ENCODE measurements at places on chromosomes 6 and 20.

DNA sequence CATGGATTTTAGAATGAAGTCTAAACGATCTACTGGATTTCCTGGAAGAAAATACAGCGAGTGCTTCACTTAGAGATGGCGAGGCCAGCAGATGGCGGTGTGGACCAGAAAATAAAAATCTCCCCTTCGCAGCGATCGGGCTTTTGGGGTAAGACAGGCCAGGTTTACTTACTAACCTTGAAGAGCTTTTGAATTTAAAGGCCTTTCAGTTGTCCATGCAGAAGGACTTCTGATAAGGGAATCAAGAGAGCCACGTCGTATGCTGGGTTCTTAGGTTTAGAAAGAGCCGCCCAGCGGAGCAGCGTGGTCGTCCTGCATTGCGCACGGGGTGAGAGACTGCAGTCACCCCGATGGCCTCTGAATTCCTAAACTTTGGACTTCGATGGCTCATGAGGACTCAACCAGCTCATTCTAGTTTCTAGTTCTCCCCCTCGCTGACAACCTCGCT, 125.2 kb upstream of the RALGAPA2 start:
- H3K4me3 ChIP-seq: peak overlapping the region; percentile 37
- no peaks in the 10 kb centered on the region for H3K27me3 ChIP-seq
- H3K36me3 ChIP-seq: no peaks in the 10 kb centered on the region
- no peak overlapping the region for H3K27ac ChIP-seq
- no peak for DNase-seq

GRCh38 chr6:121573481-121573880, 138.0 kb downstream of the GJA1 start:
- H3K36me3 ChIP-seq: no peaks in the 10 kb centered on the region
- H3K27me3 ChIP-seq: no peaks in the 10 kb centered on the region
- DNase-seq: no peak
- no peak overlapping the region for H3K4me3 ChIP-seq
- H3K27ac ChIP-seq: no peak overlapping the region
- H3K4me1 ChIP-seq: no peaks in the 10 kb centered on the region

GRCh38 chr6:151551223-151551857, 57.5 kb downstream of the CCDC170 start:
- no peaks in the 10 kb centered on the region for H3K27me3 ChIP-seq
- H3K4me3 ChIP-seq: no peak overlapping the region
- DNase-seq: no peak
- no peaks in the 10 kb centered on the region for H3K36me3 ChIP-seq
- no peaks in the 10 kb centered on the region for H3K4me1 ChIP-seq

- no peak for DNase-seq
- H3K27me3 ChIP-seq: no peaks in the 10 kb centered on the region
- no peaks in the 10 kb centered on the region for H3K4me1 ChIP-seq
- H3K36me3 ChIP-seq: no peaks in the 10 kb centered on the region
- no peak overlapping the region for H3K4me3 ChIP-seq
- H3K27ac ChIP-seq: no peak overlapping the region
These were observed 66.1 kb downstream of the ADGB start for GRCh38 chr6:146664871-146665360.

GRCh38 chr6:163708466-163708865, 293.9 kb downstream of the QKI start:
- H3K27ac ChIP-seq: no peak overlapping the region
- DNase-seq: no peak
- H3K27me3 ChIP-seq: peaks cover 2% of the 10 kb centered on the region
- no peak overlapping the region for H3K4me3 ChIP-seq
- no peaks in the 10 kb centered on the region for H3K4me1 ChIP-seq

DNA sequence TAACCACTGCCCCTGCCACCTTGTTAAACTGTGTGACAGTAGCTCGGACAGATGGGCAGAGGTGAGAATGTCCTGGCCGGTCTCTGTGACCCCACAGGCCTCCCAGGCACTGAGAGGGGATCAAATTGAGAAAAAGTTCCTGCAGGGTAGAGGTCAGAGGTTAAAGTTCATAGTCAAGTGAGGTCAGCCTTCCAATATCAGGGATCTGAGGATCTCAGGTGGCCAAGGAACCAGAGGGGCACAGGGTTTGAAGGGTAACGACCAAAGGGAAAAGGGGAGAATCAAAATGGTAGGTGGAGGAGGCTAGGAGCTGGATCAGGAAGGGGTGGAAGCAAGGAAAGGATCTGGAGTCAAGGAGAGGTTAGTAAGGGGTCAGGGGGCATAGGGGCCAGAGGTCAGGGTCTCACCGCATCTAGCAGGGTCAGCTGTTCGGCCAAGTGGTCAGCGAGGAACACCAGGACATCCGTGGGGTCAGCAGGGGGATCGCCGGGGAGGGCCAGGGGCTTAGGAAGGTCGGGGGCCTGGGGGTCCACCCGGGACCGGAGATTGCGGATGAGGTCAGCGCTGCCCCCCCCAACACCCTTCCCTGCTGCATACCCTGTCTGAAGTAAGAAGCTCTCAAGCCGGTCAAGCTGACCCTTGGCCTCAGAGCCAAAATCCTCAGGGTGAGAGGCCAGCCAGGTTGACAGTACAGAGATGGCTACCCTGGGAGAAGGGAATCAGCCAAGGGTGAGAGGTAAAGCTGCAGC, 2.9 kb downstream of the RGL2 start:
- DNase-seq: no peak
- H3K36me3 ChIP-seq: peaks cover 4% of the 10 kb centered on the region
- no peaks in the 10 kb centered on the region for H3K27me3 ChIP-seq
- peaks cover 13% of the 10 kb centered on the region for H3K4me1 ChIP-seq
- H3K4me3 ChIP-seq: no peak overlapping the region
- no peak overlapping the region for H3K27ac ChIP-seq

- no peak overlapping the region for H3K4me3 ChIP-seq
- 0 out of 2 replicates have a peak, but pooled peaks cover 2% of the 10 kb centered on the region for H3K4me1 ChIP-seq
- H3K27ac ChIP-seq: no peak overlapping the region
- no peaks in the 10 kb centered on the region for H3K27me3 ChIP-seq
- no peak for DNase-seq
These were observed 6.0 kb upstream of the LATS1 start for GRCh38 chr6:149723771-149724417.

- no peak overlapping the region for H3K27ac ChIP-seq
- H3K4me3 ChIP-seq: no peak overlapping the region
- peak; percentile 28 for DNase-seq
- peaks cover 3% of the 10 kb centered on the region for H3K4me1 ChIP-seq
- no peaks in the 10 kb centered on the region for H3K27me3 ChIP-seq
These were observed 18.4 kb upstream of the AKAP7 start for GRCh38 chr6:131116755-131117360.

- no peaks in the 10 kb centered on the region for H3K36me3 ChIP-seq
- H3K27me3 ChIP-seq: peaks cover 13% of the 10 kb centered on the region
- no peak for DNase-seq
- H3K27ac ChIP-seq: no peak within 1 kb of the TSS
- no peaks in the 10 kb centered on the region for H3K4me1 ChIP-seq
These were observed at the start of gene TRIM15 for GRCh38 chr6:30163090-30163917. TSS of gene TRIM15 (plus strand) at chr6:30163546. CDS start at chr6:30163685, 139 bp downstream.

DNA sequence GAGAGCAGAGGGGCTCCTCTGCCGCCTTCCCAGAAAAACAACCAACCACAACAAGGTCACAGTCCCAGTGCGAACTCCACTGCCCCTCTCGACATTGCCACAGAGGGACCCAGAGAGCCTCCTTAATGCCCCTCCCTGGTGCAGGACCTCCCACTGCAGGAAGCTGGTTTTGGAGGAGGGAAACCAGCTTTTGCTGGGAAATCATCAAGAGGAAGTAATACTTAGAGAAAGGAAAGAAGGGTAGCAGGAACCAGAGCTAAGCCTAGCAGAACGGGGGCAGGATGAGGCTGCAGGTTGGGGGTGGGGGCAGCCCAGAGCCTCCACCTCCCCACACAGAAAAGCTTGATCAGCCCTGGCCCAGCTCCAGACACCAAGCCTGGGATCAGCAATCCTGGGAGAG, 37.7 kb upstream of the SIRPA start:
- no peaks in the 10 kb centered on the region for H3K36me3 ChIP-seq
- no peak overlapping the region for H3K4me3 ChIP-seq
- no peak overlapping the region for H3K27ac ChIP-seq
- no peaks in the 10 kb centered on the region for H3K4me1 ChIP-seq
- no peak for DNase-seq

GRCh38 chr6:164532198-164533044, 777.0 kb downstream of the C6orf118 start:
- H3K4me1 ChIP-seq: no peaks in the 10 kb centered on the region
- H3K36me3 ChIP-seq: no peaks in the 10 kb centered on the region

DNA sequence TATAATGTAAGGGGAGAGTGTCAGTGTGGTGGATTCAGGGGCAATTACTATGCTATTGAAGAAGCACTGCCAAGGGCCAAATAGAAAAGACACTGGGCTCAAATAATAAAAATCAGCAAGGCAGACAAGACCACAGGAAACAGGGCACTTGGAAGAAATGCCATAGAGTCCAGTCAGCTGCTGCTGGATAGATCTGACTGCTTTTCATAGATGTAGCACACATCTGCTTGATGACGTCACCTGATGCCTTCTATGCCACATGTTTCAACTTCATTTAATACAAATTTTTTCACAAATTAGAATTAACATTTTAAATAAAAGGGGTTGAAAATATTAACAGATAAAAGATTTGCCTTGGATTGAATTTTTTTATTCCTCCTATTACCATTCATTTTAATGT, 23.9 kb upstream of the AHI1 start:
- H3K36me3 ChIP-seq: no peaks in the 10 kb centered on the region
- no peak overlapping the region for H3K27ac ChIP-seq

DNA sequence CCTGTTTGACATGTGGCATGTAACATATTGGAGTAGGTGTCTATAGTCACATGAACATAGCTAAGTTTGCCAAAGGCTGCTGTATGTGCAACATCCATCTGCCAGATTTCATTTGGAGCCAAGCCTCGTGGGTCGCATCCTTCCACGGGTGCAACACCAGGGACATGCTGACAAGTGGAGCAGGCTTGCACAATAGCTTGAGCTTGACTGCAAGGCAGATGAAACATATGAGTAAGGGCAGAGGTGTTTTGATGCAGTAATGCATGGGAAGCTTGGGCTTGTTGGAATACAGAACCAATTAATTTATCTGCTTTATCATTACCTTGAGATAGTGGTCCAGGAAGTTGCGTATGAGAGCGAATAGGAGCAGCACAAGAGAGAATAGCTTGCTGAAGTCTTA, 74.1 kb upstream of the BTN3A2 start:
- no peak for DNase-seq
- H3K27ac ChIP-seq: no peak overlapping the region
- no peaks in the 10 kb centered on the region for H3K27me3 ChIP-seq
- H3K4me1 ChIP-seq: no peaks in the 10 kb centered on the region
- no peak overlapping the region for H3K4me3 ChIP-seq

- no peak overlapping the region for H3K4me3 ChIP-seq
- H3K27ac ChIP-seq: no peak overlapping the region
- H3K4me1 ChIP-seq: no peaks in the 10 kb centered on the region
- no peak for DNase-seq
- H3K27me3 ChIP-seq: no peaks in the 10 kb centered on the region
These were observed 16.7 kb upstream of the PI3 start for GRCh38 chr20:45157962-45158361.

DNA sequence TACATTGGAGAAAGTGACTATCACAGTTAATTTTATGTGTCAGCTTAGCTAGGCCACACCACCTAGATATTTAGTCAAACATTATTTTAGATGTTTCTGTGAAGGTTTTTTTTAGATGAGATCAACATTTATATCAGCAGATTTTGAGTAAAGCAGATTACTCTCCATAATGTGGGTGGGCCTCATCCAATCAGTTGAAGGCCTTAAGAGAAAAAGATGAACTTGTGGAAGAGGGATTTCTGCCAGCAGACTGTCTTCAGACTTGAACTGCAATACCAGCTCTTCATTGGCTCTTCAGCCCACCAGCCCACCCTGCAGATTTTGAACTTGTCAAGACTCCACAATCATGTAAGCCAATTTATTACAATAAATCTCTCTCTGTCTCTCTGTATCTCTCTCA, 25.1 kb upstream of the FBXO30 start:
- H3K4me1 ChIP-seq: no peaks in the 10 kb centered on the region
- no peaks in the 10 kb centered on the region for H3K27me3 ChIP-seq
- no peak overlapping the region for H3K4me3 ChIP-seq
- no peak for DNase-seq
- H3K36me3 ChIP-seq: no peaks in the 10 kb centered on the region

GRCh38 chr20:54078296-54078984, 8.0 kb upstream of the BCAS1 start:
- peaks cover 9% of the 10 kb centered on the region for H3K4me1 ChIP-seq
- no peaks in the 10 kb centered on the region for H3K36me3 ChIP-seq
- DNase-seq: no peak
- H3K27me3 ChIP-seq: no peaks in the 10 kb centered on the region

- H3K4me1 ChIP-seq: no peaks in the 10 kb centered on the region
- no peaks in the 10 kb centered on the region for H3K27me3 ChIP-seq
- DNase-seq: no peak
- no peaks in the 10 kb centered on the region for H3K36me3 ChIP-seq
- H3K27ac ChIP-seq: no peak overlapping the region
These were observed 11.3 kb upstream of the CEP43 start for GRCh38 chr6:166987930-166988329.

DNA sequence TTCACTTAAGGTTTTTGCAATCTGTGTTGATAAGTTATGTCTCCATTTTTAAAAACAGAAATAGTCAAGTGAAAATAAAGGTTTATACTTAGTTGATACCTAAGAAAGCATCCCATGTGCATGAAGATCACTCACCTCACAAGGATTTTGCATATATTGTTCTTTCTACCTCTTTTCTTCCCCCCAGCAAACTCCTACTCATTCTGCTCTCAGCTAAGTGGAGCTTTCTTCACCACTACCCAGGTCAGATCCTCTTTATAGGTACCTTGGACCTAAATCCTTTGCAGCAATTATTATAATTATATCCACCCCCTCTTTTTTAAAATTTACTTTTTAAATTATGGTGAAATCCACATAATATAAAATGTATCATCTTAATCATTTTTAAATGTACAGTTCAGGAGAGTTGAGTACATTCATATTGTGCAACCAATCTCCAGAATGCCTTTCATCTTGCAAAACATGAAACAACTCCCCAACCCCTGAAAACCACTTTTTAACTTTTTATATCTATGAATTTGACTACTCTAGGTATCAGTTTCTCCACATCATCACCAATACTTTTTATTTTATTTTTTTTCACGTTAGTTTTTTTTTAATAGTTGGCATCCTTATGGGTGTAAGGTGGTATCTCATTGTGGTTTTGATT, 9.3 kb upstream of the BACH2 start:
- no peaks in the 10 kb centered on the region for H3K4me1 ChIP-seq
- no peak overlapping the region for H3K27ac ChIP-seq
- H3K4me3 ChIP-seq: no peak overlapping the region
- H3K36me3 ChIP-seq: no peaks in the 10 kb centered on the region
- H3K27me3 ChIP-seq: no peaks in the 10 kb centered on the region

GRCh38 chr20:9808166-9808565, 30.7 kb downstream of the PAK5 start:
- H3K4me1 ChIP-seq: no peaks in the 10 kb centered on the region
- DNase-seq: no peak
- no peak overlapping the region for H3K4me3 ChIP-seq
- no peak overlapping the region for H3K27ac ChIP-seq
- no peaks in the 10 kb centered on the region for H3K36me3 ChIP-seq
- H3K27me3 ChIP-seq: no peaks in the 10 kb centered on the region

GRCh38 chr20:56930876-56931275, 301.8 kb downstream of the TFAP2C start:
- peaks cover 5% of the 10 kb centered on the region for H3K27me3 ChIP-seq
- H3K4me3 ChIP-seq: no peak overlapping the region
- H3K36me3 ChIP-seq: no peaks in the 10 kb centered on the region
- H3K27ac ChIP-seq: no peak overlapping the region
- DNase-seq: no peak

Measured in Panc1 (cell line).